ENCODE measurements at places on chromosomes 1 and 21.
A peak's percentile ranks its signal among the peaks of the same experiment; 100 is the strongest.

DNA sequence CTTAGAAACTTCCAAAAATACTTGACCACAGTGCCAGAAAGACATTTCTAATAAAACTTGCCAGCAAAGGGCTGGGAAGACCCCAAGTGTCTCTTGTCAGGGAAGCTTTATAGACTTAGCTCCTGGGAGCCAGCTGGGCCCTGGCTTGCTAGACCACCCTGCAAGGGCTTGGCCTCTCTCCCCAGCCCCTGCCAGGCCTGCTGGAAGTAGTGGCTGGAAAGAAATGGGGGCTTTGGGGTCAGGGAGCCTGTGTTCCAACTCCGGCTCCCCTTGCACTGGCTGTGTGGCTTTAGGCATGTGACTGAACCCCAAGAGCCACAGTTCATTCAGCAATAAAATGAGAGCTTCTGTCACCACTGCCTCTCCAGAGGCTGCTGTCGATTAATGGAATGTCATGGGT, 31.1 kb downstream of the H3-3A start:
- no peak for DNase-seq

DNA sequence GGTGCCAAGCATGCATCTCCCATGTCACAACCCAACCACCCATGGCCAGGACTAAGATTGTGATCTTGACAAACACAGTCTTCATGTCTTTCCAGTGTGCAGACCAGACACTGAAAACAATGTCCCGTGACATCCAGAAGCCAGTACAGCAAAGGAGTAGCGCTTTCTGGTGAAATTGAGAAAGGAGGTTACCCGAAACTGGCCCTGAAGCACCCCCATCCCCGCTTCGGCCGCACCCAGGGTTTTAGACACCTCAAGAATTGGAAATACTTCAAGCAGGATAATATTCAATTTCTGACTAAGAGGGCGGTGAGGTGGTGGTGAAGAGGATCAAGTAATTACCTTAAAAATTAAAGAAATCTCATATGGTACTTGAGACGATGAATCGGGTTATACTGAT, 10.6 kb upstream of the S100A8 start:
- no peak for DNase-seq

DNA sequence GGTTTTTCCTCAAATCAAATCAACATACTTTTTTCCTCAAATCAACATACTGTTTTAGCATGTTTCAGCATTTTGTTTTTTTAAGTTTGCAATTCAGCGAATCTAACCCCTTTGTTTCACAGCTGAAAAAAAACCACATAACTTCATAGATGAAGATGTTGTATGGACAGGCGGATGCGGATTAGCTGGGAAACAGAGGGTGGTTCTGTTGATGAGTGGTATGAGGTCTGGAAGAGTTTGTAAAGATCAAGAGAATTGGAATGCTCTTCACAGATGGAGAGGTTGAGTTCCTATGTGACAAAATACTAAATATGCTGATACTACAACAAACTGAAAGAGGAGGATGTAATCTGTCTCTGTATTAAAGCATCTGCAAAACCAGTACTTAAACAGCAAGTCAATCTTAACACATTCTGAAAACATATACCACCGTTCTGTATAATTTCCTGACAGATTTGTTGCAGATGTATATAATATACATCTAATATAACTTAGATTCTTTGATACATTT, 10.6 kb upstream of the LEPR start:
- no peak for DNase-seq

- no peak for DNase-seq
Measured at GRCh38 chr1:246280551-246280950, 226.5 kb downstream of the SMYD3 start.

- DNase-seq = no peak
Measured at GRCh38 chr1:6048179-6048867, 2.6 kb downstream of the KCNAB2 start.

DNA sequence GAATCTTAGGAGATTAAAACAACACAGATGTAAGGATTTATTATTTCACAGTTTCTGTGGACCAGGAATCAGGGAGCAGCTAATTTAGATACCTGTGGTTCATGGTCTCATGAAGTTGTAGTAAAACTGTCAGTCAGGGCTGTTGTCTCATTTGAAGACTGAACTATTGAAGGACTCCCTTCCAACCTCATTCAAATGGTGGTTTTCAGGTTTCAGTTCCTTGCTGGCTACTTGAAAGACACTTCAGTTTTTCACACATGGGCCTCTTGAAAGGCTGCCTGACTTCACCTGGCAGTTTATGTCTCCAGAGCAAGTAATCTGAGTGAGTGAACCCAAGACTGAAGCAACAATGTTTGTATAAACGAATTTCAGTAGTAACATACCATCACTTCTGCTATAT, 915.9 kb downstream of the PLA2G4A start:
- no peak for DNase-seq

GRCh38 chr1:182834326-182834725, 4.8 kb upstream of the DHX9 start:
- no peak for DNase-seq

DNA sequence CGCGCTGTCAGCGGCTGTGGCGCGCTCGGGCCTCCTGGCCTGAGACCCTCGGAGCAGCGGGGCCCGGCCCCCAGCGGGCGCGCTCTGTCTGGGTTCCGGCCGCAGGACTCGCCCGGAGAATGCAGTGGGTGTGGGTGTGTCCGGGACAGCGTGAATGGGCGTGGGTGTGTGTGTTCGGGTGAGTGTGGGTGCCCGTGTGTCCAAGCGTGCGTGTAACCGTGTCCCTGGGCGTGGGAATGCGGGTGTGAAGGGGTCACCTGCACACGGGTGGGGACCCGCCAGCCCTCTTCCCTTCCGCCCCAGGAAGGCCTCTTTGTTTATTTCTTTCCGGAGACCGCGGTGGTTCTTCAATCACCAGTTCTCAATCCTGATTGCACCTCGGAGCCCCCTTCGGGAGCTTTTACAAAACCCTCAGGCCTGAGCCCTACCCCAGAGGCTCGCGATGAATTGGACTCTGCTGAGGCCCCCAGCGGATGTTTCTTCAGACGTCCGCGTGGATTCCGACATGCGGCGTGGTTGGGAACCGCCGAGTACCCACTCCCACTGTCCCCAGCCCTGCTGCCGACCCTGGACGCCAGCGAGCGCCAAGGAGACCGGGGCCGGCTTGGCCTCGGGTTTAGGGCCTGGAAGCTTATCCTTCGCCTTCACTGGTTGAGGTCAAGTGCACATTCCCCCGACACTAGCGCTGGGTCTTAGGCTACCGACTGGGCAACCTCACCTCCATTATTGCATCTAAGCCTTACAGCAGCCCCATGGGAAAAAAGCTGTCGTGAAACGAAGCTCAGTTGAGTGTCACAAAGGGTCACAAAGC, 19.3 kb downstream of the SERTAD4 start:
- DNase-seq = no peak

DNA sequence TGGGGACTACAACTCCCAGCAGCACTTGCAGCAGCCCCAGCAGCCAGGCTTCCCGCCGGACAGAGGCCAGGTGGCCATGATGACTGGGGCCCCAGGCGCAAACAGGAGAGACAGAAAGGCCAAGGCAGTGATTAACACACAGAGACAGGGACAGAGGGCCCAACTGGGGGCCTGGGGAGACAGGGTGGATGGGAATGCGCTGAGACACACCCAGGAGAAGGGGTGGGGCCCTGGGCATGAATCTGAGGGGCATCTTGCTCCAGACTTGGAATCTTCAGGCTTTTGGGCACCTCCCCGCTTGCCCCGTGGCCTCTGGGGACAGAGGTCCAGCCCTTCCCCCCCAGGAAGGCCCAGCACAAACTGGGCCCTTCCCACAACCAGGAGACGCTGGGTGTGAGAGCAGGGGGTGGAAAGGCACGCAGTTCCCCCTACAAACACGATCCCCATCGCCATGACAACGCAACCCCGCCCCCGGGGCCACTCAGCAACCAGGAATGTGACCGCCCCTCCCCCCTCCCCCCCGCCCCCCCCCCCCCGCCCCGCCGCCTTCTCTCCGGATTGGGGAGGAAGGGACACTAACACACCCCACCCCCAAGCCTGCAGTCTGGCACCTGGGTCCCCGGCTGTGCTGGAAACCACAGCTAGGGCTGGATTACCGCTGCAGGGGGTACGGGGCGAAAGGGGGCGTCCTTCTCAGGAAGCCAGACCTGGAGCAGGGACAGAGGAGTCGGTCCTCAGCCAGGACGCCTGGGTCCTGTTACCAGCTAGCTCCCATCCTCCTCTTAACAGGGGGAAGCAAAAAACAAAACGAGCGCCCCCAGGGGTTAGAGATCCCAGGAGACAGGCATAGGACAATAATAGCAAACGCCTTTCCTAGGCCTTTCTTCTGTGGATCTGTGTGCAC, 4.5 kb downstream of the HDGF start:
- peak; percentile 51 for DNase-seq

GRCh38 chr1:42927920-42928505, 30.7 kb downstream of the SLC2A1 start:
- DNase-seq = no peak

- DNase-seq = no peak
Measured at GRCh38 chr1:33147997-33148314, 33.9 kb downstream of the TRIM62 start.

DNA sequence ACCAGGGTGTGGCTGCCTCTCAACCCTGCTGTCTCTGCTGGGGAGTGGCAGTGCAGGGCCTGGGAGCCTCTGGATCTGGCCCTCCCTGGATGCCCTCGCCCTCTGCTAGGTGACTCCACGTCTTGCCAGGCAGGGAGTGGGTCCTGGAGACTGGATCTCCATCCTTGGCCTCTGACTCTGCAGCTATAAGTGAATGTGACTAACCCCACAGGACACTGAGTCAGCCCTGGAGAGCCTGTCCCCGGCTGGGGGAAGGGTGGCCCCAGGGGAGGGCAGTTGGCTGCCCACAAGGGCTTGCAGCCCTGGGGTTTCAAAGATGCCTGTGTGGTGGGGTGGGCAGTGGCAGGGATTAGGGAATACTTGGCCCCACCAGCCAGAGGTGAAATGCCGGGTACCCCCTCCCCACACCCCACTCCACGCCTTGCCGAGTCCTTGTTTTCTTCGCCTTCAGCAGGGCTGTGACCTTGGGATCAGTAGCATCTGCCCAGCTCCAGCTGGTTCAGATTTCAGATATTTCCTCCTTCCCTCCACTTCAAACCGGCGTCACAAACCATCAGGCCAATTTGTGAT, 1.9 kb upstream of the MYBPH start:
- DNase-seq = no peak

GRCh38 chr1:39608921-39609320, 30.5 kb downstream of the HEYL start:
- no peak for DNase-seq

DNA sequence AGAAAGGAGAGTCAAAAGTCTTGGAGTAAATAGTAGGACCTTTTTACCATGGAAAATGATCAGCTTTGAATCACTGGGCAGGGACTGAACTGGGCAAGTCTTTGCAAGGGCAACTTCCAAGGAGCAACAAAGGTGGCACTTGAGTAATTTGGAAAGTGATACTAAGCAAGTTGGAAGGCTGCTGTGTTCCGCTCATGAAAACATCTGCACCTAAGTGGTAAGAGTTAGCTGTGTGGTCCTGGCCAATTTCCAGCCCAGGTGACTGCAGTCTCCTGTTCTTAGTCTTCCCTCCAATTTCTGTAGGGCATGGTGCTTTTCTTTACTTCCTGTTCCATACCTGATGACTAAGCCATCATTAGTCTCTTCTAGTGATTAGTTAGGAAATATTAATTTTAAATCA, 35.5 kb upstream of the PRDM2 start:
- DNase-seq = no peak

DNA sequence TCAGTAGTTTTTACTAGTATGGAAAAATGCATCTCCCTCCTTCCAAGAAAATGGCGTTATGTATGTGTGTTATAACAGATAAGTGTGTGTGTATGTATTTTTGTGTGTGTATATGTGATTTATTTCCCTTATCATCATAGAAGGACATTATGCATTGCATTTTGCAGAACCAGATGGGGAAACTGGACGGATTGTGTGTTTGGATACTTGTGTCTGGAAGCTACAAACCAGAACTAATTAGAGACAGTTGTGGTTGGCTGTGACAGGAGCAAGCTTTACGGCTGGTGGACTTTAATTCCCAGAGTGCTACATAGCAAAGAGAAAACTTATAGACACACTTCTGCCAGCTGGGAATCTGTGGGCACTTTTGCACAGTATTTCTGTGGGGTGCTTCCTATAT, 162.5 kb downstream of the RWDD3 start:
- no peak for DNase-seq

DNA sequence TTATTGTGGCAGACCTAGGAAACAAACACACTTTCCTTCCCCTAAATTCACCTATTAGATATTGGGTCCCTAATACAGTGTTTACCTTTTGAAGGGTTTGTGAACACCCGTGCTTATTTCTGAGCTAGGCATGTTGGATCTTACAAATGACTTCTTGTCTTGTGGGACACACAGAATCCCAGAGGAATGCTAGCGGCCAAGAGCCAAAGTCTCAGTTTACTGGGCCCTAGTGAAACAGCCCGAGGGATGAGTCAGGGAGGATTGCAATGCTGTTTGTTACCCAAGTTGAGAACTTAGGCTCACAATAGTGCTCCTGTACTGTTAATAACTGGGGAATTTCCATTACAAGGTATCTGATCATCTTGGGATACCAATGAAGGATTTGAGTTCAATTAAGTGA, 100.1 kb upstream of the AKT3 start:
- no peak for DNase-seq

- no peak for DNase-seq
Measured at GRCh38 chr1:160646180-160646579, 664 bp downstream of the SLAMF1 start.

DNA sequence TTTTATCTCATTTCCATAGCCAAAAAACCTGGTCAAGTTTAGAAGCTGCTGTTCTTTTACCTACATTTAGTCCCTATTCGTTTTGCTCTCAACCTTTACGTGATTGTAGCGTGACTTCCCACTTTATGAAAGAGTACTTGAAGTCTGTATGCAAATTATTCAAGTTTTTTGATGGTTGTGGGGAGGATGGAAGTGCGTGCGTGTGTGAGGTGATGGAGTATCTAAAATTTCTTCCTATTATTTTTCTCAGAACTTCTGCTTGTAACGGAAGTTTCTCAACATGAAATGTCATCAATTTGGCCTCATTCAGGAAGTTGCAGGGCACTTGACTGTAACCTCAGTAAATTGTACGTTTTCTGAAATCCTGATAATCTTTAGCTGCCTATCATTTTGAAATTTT, 64.0 kb downstream of the SAMSN1 start:
- DNase-seq = peak; percentile 20

- DNase-seq = no peak
Measured at GRCh38 chr1:156931211-156931952, 10.9 kb downstream of the LRRC71 start.

- no peak for DNase-seq
Measured at GRCh38 chr1:4322881-4323280, 331.5 kb upstream of the AJAP1 start.

GRCh38 chr1:162215902-162216301, 146.4 kb downstream of the NOS1AP start:
- no peak for DNase-seq

GRCh38 chr1:51192213-51192843, 43.7 kb upstream of the RNF11 start:
- DNase-seq = peak; percentile 54

- DNase-seq = no peak
Measured at GRCh38 chr1:205913451-205914154, 29.7 kb downstream of the SLC26A9 start.

Measured in activated naive CD4-positive, alpha-beta T cell treated with anti-CD3 and anti-CD28 coated beads, Interleukin-2, amount 50 U/mL, for 16 hours (primary cell).